Activated T-cell treated with anti-CD3 and anti-CD28 coated beads for 48 hours (primary cell): ENCODE measurements at places on chromosomes 2 and 18.

- no peak for DNase-seq
Measured at GRCh38 chr18:8708670-8709069, 3.3 kb downstream of the MTCL1 start.

DNA sequence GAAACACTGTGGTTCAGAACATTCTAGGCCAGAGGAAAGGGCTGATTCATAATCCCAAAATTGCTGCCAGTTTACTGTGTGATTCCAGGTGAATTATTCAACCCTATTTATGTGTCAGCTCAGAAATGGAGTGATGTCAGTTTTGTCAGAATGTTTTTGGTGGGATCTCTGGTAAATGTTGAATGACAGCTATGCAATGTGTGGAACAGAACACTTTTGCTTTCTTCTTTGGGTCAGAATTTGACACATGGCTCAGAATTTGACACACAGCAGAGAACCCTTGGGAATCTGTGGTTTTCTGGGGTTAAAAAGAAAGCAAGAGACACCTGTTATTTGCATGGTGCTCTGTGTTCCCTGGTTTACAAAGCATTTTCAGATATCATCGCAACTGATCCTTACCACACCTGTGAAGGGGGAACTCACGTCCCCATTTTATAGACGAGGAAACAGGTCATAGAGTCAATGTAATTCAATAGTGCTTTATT lies 1.6 kb upstream of the MTA3 start:
- no peak for DNase-seq

DNA sequence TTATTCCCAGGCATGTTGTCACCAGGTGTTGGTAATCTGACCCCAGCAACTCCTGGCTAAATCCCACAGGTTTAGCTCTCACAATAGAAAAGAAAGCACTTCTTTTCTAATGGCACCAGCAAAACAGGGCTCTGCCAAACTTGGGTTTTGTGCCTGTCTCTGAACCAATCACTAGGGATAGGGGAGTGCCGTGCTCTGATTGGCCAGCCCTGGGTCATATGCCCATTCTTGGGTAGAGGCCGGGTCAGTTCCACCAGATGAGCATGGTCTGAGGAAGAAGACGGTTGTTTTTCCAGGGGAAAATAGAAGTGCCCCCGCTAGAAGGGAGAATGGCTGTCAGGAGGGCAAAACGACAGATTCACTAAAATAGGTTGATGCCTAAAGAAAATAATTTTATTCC lies 14.7 kb downstream of the CDK15 start:
- no peak for DNase-seq

DNA sequence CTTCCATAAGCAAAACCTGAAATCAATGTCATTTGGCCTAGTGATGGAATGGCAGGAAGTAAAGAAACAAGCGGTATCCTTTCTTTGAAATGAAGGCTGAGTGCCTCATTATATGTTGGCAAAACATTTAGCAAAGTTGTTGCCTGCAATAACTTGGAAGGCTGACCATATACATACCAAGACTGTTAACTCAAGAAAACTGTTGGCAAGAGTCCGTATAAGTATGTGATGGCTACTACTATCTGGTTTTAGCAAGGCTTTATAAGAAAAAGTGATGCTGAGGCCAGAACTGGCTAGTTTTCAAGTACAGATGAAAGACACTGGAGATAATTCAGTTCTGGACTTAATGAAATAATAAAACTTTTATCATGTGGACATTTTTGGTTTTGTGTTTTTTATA lies 356.2 kb downstream of the ZNF521 start:
- DNase-seq, result no peak

- DNase-seq, result no peak
Measured at GRCh38 chr18:53070788-53071187, 730.8 kb downstream of the DCC start.

DNA sequence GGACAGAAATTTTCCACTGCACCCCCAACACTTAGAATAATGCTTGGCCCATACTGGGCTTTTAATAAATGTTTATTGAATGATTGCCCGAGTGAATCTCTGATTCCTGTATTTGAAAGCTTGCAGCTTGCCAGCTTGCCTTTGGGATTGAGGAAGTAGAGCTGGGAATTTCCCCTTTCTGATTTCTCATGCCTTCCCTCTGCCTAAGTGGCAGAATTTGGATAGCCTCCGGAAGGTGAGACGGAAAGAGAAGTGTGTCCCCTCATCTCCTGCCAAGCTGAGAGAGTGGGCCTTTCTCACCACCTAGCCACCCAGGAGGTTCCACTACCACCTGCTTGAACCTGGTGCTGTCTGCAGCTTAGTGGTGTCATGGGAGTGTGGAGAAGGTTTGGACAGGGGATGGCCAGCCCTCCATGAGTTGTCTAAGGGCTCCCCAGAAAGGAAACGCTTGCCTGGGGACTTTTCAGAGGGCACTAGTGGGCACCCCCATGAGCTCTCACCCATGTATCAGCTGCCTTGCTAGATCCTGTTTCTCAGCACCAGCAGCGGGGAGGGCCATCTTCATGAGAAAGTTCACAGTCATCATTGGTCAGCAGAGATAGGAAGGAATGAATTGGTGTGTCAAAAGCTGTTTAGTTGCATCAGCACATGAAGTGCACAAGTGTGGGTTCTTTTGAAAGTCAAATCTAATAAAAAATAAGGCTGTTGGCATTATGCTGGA lies 8.6 kb upstream of the NCOA1 start:
- no peak for DNase-seq

DNA sequence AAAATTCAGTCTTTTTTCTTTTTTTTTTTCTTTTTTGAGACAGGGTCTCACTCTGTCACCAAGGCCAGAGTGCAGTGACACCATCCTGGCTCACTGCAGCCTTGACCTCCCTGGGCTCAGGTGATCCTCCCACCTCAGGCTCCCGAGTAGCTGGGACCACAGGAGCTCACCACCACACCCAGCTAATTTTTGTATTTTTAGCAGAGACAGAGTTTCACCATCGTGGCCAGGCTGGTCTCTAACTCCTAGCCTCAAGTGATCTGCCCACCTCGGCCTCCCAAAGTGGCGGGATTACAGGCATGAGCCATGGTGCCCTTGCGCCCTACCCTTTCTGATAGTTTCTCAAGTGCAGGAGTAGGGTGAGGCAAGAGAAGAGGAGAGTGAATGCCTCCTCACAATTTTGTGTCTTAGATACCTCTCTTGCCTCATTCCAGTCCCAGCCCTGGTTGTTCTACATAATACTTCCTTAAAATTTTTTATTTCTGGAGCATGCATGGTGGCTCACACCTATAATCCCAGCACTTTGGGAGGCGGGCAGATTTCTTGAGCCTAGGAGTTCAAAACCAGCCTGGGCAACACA lies 68.2 kb upstream of the CAB39 start:
- DNase-seq, result no peak

DNA sequence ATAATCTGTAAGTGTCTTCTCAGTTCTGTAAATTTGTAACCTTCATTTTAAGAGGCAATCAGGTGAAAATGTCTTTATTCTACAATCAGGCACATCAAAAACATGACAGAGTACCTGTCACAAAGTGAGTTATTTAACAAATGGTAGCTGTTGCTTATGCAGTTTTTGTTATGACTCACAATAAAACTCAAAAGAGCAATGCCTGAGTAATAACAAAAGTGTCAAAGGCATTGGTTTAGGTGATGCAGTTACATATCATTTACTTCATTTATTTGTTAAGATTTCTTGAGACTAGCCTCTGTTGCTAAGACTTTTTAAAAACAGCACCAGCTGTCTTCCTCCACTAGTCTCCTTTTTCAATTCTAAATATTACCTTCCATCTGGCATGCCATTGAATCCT lies 177.8 kb downstream of the KIAA1328 start:
- DNase-seq, result no peak

DNA sequence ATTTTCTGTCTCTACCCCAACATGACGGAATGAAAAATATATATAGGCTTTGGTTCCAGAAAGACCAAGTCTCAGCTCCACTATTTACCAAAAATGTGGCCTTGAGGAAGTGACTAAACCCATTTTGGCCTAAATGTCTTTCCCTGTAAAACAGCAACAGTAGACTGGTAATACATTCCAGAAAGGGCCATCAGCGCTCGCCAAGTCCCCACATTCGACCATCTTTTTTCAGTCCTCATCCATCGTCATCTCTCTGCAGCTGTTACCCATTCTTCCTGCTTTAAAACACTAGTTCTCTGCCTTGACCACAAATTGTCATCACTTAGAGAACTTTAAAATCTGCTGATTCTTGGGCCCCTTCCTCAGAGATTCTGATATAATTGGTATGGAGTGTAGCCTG lies 183.8 kb upstream of the CTAGE1 start:
- no peak for DNase-seq

GRCh38 chr2:53040536-53041229 lies 726.9 kb upstream of the CHAC2 start:
- no peak for DNase-seq

- DNase-seq, result peak; percentile 19
Measured at GRCh38 chr18:48539406-48540250, 797 bp downstream of the CTIF start.

DNA sequence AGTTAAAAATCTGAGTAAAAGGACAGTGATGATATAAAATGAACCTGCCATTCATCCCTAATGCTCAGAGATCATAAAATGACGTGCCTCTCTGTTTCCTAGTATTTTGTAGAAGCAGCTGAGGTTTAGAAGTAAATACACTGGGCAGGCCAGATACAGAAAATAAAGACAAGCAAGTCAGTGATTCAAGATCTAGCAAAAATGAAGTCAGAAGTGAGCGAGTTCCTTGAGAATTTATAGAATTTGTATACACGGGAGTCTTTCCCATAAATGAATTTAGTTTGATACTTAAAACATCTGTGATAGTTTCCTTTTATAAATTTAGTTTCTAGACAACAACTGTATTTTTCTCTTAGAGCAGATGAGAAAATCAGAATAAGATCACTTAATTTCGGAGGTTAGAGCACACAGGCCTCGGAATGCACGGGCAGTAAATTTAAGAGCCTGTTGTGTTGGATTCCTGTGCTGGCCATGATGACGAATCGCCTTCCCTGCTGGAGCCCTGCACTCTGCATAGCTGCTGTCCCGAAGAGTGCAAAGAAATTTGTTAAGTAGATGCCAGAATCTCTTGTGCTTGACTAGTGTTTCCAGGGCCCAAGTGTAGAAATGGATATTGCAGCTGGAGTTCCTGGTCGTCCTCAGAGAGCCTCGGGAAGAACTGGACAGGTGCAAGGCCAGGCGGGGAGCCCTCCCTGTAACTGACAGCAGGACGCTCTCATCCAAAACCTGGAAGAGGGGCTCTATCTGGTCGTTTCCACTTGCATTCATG lies 83.7 kb upstream of the RBM44 start:
- DNase-seq, result no peak

- DNase-seq, result no peak
Measured at GRCh38 chr18:25047983-25048382, 304.0 kb downstream of the ZNF521 start.

- no peak for DNase-seq
Measured at GRCh38 chr2:172680436-172681068, 55.1 kb upstream of the RAPGEF4 start.

- no peak for DNase-seq
Measured at GRCh38 chr2:211829725-211830124, 708.9 kb downstream of the ERBB4 start.

- DNase-seq, result no peak
Measured at GRCh38 chr2:45024600-45025291, 15.5 kb upstream of the SIX2 start.

DNA sequence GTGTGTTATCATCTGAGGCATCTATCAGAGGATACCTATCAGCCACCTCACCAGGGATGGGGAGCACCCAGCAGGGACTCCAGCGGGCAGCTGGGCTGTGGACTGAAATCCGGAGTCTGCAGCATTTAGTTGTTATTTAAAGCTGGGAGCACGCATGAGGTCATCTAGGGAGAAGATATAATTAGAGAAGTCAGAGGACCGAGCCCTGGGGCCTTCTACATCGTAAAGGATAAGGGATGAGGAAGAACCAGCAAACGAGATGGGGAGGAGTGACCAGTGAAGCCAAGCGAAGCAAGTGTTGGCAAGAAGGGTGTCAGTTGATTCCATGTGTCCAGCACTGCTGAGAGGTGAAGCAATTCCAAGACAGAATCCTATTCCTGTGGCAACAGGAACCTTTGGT lies 70.3 kb downstream of the STEAP3 start:
- DNase-seq, result no peak

DNA sequence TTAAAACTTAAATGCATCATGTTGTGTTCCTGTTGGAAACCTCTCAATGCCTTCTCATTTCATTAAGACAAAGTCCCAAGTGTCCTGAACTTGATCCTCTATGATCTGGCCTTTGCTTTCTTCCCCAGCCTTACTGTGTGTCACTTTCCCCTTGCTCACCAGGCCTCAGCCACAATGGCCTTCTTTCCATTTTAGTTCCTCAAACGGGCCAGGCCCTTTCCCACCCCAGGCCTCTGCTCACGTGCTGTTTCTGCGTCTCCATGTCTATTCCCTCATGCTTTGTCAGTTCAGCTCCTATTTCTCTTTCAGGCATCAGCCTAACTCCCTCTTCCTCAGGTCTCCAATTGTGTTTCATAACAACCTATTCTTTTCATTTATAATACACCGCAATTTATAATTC lies 19.5 kb downstream of the CXCR4 start:
- no peak for DNase-seq

DNA sequence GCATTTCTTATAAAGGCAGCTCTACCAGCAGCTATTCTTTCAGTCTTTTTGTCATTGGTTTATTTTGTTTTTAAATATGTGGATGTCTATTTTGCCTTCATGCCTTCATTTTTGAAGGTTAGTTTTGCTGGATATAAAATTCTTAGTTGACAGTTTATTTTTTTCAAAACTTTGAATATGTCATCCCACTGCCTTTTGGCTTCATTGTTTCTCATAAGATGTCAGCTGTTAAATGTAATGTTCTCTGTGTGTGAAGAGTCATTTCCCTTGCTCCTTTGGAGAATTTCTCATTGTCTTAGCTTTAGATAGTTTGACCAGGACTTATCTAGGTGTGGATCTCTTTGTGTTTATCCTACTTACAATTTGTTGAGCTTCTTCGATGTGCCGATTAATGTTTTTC lies 213.5 kb downstream of the KIAA1328 start:
- DNase-seq, result no peak

GRCh38 chr2:102149644-102150455 lies 7.3 kb downstream of the IL1R1 start:
- no peak for DNase-seq

- DNase-seq, result no peak
Measured at GRCh38 chr2:177519534-177520115, 127.1 kb downstream of the AGPS start.

DNA sequence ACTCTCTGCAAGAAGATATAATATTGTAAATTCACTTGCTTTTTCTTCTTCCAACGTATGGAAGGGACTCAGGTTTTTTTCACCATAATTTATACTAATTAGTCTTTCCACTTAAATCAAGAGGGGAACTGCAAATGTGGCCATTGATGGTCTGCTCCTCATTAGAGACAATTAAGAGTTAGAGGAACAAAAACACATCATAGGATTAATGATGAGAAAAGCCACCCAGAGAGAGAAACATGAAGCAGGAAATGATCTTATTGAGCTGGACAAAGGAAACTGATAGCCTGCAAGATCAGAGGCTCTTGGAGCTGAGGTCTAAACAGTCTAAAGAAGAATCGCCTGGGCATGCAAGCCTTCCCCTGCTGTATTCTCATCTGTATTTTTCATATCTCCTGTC lies 151.2 kb upstream of the NRP2 start:
- DNase-seq, result no peak

GRCh38 chr2:31580321-31581117 lies at the start of gene SRD5A2:
SRD5A2 (minus strand) TSS chr2:31580938; CDS start chr2:31580900, 38 bp downstream.
- no peak for DNase-seq

- no peak for DNase-seq
Measured at GRCh38 chr2:219327719-219328118, 4.8 kb downstream of the RESP18 start.

GRCh38 chr2:96148410-96149217 lies 3.4 kb upstream of the DUSP2 start:
- DNase-seq, result peak; percentile 96
